Renal cortical epithelial cell (primary cell): ENCODE measurements at places on chromosomes 4 and X. TPM values are rescaled to one million over a fixed set of nuclear protein-coding genes. Genes with fewer than 3 reads are reported as not detected.

The MSX1 gene
- 0.15 and 0.69 TPM in 2 replicates for total RNA-seq

The GPR82 gene
- total RNA-seq: not detected in 2 replicates

- no peak for DNase-seq
Measured at GRCh38 chr4:29467044-29467717, 1253.0 kb upstream of the PCDH7 start.

GRCh38 chr4:55311792-55312488 lies 34.1 kb upstream of the SRD5A3 start:
- no peak for DNase-seq

DNA sequence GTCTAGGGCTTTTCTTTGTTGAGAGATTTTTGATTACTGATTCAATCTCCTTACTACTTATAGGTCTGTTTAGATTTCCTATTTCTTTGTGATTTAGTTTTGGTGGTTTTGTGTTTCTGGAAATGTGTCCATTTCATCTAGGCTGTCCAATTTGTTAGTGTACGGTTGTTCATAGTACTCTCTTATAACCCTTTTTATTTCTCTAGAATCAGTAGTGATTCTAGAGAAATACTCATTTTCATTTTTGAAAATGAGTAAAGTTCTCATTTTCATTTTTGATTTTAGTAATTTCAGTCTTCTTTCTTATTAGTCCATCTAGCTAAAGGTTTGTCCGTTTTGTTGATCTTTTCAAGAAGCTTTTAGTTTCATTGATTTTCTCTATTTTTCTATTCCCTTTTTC lies 7.5 kb downstream of the IL13RA1 start:
- DNase-seq: no peak

- DNase-seq: no peak
Measured at GRCh38 chrX:19798423-19798822, 89.0 kb downstream of the SH3KBP1 start.

GRCh38 chr4:113272523-113272922 lies 223.1 kb downstream of the ANK2 start:
- DNase-seq: peak; percentile 69

DNA sequence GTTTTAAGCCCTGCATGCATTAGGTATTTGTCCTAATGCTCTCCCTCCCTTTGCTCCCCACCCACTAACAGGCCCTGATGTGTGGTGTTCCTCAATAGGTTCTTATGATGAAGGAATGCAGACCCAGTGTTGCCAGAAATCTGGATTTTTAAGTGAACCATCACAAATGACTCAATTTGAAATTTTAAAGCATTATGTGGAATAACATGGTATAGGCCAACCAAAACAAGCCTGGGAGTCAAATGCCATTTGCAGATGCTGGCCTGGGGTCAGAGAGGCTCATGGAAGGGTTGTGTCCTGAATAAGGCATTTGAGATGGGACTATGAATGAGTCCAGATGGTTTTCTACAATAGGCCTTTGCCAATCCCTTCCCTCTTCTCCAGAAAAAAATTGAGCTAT lies 179.6 kb downstream of the SHROOM3 start:
- no peak for DNase-seq
